ENCODE measurements at places on chromosomes 3 and 15. TPM values are rescaled to one million over a fixed set of nuclear protein-coding genes. Genes with fewer than 3 reads are reported as not detected.

The GRIP2 gene
- 0.01 TPM for polyA plus RNA-seq

- H3K4me3 ChIP-seq = no peak overlapping the region
- peaks cover 3% of the 10 kb centered on the region for H3K36me3 ChIP-seq
- DNase-seq = no peak
- H3K27me3 ChIP-seq = no peaks in the 10 kb centered on the region
Observed at GRCh38 chr15:74680456-74680855, 15.4 kb downstream of the EDC3 start.

- H3K27me3 ChIP-seq = no peaks in the 10 kb centered on the region
- no peaks in the 10 kb centered on the region for H3K4me1 ChIP-seq
- no peak overlapping the region for H3K27ac ChIP-seq
- DNase-seq = no peak
- no peak overlapping the region for H3K4me3 ChIP-seq
Observed at GRCh38 chr3:123779655-123780231, 104.4 kb downstream of the MYLK start.

- H3K4me3 ChIP-seq = no peak overlapping the region
- no peaks in the 10 kb centered on the region for H3K4me1 ChIP-seq
- no peak overlapping the region for H3K27ac ChIP-seq
- H3K36me3 ChIP-seq = no peaks in the 10 kb centered on the region
- DNase-seq = no peak
- no peaks in the 10 kb centered on the region for H3K27me3 ChIP-seq
Observed at GRCh38 chr3:173045770-173046382, 95.2 kb downstream of the SPATA16 start.

DNA sequence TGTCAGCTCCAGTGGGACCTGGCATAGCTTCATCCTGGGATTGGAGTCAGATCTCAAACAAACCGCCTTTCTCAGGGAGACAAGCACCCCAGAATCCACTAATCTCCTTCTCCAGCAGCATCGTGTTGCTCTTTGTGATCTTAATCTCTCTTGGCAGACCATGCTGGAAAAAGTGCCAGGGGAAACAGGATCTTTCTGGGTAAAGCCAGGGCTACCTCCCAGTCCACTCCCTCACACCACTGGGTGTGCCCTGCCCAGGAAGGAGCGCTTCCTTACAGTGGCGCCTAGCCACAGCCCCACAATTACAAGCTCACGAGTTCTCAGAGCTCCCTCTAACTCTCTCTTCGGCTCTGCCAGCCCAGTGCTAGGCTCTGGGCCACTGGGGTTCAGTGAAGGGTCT lies 32.2 kb downstream of the RPLP1 start:
- no peak overlapping the region for H3K27ac ChIP-seq
- no peaks in the 10 kb centered on the region for H3K36me3 ChIP-seq
- H3K4me3 ChIP-seq = no peak overlapping the region
- no peaks in the 10 kb centered on the region for H3K4me1 ChIP-seq
- H3K27me3 ChIP-seq = peaks cover 10% of the 10 kb centered on the region

- DNase-seq = no peak
- H3K27me3 ChIP-seq = no peaks in the 10 kb centered on the region
- no peak overlapping the region for H3K4me3 ChIP-seq
- H3K4me1 ChIP-seq = no peaks in the 10 kb centered on the region
- no peak overlapping the region for H3K27ac ChIP-seq
Observed at GRCh38 chr3:119331661-119332060, 37.5 kb downstream of the ARHGAP31 start.

- no peaks in the 10 kb centered on the region for H3K36me3 ChIP-seq
- H3K27me3 ChIP-seq = no peaks in the 10 kb centered on the region
Observed at GRCh38 chr3:145952536-145952935, 208.4 kb downstream of the PLOD2 start.

GRCh38 chr15:71739355-71739754 lies 71.0 kb upstream of the NR2E3 start:
- no peak overlapping the region for H3K4me3 ChIP-seq
- DNase-seq = no peak
- H3K27ac ChIP-seq = no peak overlapping the region
- H3K36me3 ChIP-seq = peaks cover 11% of the 10 kb centered on the region

The NMB gene
- polyA plus RNA-seq = 4.1 TPM

DNA sequence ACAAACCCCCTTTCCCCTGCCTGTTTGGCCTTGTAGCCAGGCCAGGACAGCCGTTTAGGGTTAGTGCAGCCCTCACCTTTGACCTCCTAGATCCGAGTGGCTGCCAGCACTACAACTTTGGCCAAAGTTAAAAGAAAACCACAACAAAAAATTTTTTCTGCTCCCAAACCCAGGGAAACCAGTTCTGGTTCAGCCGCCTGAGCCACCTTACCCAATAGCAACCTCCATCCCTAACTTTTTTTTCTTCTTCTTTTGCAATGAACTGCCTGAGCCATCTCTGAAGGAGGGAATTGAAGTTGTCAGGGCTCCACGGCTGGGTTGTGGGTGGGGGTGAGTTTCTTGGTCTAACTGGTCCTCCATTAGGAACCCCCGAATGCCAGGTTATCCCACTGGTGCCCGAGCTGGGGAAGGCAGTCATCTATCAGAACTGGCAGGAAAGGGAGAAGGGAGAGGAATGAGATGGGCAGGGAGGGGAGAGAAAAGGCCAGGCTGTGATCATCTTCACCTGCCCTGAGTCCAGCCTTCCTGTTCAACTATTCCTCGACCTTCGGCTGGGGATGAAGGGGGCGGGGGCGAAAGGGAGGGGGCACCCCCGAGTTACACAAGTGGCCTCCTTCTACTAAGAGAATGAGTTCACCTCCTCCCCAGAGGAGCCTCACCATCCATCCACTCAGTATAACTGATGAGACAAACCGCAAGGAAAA lies 6.2 kb upstream of the NR2F2 start:
- H3K4me1 ChIP-seq = peaks cover 28% of the 10 kb centered on the region
- no peaks in the 10 kb centered on the region for H3K36me3 ChIP-seq

The CCK gene
- 8.2 TPM for polyA plus RNA-seq

The PLA2G4D gene
- polyA plus RNA-seq = 0.45 TPM

DNA sequence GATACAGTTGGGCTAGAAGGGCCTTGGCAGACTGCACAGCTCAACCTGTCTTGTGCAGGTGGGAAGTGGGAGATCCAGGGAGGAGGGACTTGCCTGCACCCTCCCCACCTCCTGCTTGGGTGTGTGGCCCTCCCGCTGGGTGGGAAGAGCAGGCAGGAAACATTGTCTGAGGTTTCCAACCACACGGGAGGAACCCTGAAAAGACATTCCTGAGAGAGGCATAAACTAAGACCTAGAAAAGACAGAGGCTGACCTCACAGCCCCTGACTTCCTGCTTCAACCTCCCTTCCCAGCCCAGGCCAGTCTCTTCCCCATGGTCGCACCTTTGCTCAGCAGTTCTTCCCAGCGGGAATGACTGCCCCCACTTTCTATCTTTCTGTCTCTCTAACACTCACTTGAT lies 46.3 kb upstream of the INSYN1 start:
- no peak overlapping the region for H3K27ac ChIP-seq
- peaks cover 27% of the 10 kb centered on the region for H3K4me1 ChIP-seq
- H3K27me3 ChIP-seq = no peaks in the 10 kb centered on the region
- no peak overlapping the region for H3K4me3 ChIP-seq
- H3K36me3 ChIP-seq = no peaks in the 10 kb centered on the region
- no peak for DNase-seq

DNA sequence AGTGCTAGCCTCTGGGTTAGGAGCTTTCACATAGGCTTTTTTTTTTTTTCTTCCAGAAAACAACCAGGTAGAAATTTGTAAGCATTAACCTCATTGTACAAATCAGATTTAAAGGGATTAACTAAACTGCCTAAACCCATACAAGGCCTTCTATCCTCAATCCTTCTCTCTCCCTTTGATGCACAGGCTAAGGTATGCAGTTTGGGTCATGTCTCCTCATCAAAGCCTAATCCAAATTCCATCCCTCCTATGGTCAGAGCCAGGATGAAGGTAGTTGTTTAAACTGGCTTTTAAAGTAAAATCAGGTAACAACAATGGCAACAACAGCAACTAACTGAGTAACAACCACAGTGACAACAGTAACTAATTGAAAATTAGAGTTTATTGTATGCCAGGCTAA lies 115.6 kb upstream of the SOX2 start:
- H3K36me3 ChIP-seq = no peaks in the 10 kb centered on the region
- H3K27ac ChIP-seq = no peak overlapping the region
- no peaks in the 10 kb centered on the region for H3K27me3 ChIP-seq
- no peak overlapping the region for H3K4me3 ChIP-seq
- H3K4me1 ChIP-seq = no peaks in the 10 kb centered on the region

DNA sequence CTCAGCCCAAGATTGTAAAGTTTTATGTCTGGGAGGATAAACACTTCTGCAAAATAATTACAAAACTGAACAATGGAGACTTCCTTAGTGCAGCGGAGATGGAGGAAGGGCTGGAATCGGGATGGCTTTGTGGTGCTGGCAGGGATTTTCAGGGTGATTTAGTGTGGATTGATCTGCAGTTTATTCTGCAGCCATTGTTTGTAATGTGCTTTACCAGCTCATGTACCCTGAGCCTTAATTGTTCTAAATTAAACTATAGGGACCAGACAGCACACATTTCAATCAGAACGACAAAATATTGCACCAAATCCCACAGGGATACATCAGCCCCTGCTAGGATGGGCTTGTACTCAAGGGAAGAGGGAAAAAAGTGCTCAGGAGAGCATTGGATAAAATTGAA lies 103.2 kb upstream of the ONECUT1 start:
- no peaks in the 10 kb centered on the region for H3K36me3 ChIP-seq
- no peak overlapping the region for H3K4me3 ChIP-seq
- no peak overlapping the region for H3K27ac ChIP-seq
- DNase-seq = no peak

GRCh38 chr3:195693428-195694216 lies 27.2 kb upstream of the MUC20 start:
- no peak overlapping the region for H3K27ac ChIP-seq
- H3K4me3 ChIP-seq = no peak overlapping the region
- DNase-seq = no peak
- peaks cover 29% of the 10 kb centered on the region for H3K36me3 ChIP-seq

- H3K4me1 ChIP-seq = no peaks in the 10 kb centered on the region
- H3K4me3 ChIP-seq = no peak overlapping the region
- H3K36me3 ChIP-seq = no peaks in the 10 kb centered on the region
- DNase-seq = no peak
- no peaks in the 10 kb centered on the region for H3K27me3 ChIP-seq
- H3K27ac ChIP-seq = no peak overlapping the region
Observed at GRCh38 chr3:138845181-138845601, 10.5 kb upstream of the PIK3CB start.

GRCh38 chr3:12483410-12483809 lies 870 bp upstream of the TSEN2 start:
- no peaks in the 10 kb centered on the region for H3K27me3 ChIP-seq
- H3K36me3 ChIP-seq = peaks cover 3% of the 10 kb centered on the region
- H3K27ac ChIP-seq = no peak overlapping the region
- H3K4me1 ChIP-seq = peaks cover 14% of the 10 kb centered on the region
- no peak for DNase-seq

The ST8SIA2 gene
- polyA plus RNA-seq = 0.63 TPM

DNA sequence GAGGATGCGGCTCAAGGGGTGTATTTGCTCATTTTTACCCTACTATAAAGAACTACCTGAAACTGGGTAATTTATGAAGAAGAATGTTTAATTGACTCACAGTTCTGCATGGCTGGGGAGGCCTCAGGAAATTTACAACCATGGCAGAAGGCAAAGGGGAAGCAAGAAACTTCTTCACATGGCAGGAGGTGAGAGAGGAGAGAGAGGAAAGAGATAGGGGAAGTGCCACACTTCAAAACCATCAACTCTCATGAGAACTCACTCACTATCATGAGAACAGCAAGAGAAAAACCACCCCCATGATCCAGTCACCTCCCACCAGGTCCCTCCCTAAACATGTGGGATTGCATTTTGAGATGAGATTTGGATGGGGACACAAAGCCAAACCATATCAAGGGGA lies 192.7 kb downstream of the DIPK2A start:
- H3K27ac ChIP-seq = no peak overlapping the region
- H3K4me3 ChIP-seq = no peak overlapping the region
- H3K36me3 ChIP-seq = no peaks in the 10 kb centered on the region
- no peaks in the 10 kb centered on the region for H3K27me3 ChIP-seq
- no peak for DNase-seq
- no peaks in the 10 kb centered on the region for H3K4me1 ChIP-seq

The SETMAR gene
- 11.8 TPM for polyA plus RNA-seq

- no peak overlapping the region for H3K27ac ChIP-seq
- peaks cover 71% of the 10 kb centered on the region for H3K4me1 ChIP-seq
- no peak for DNase-seq
- peaks cover 42% of the 10 kb centered on the region for H3K36me3 ChIP-seq
- no peaks in the 10 kb centered on the region for H3K27me3 ChIP-seq
- no peak overlapping the region for H3K4me3 ChIP-seq
Observed at GRCh38 chr15:51866751-51867150, 37.3 kb downstream of the TMOD3 start.

The MOBP gene
- not detected for polyA plus RNA-seq

The ZDHHC23 gene
- 1.4 TPM for polyA plus RNA-seq

The IFT80 gene
- polyA plus RNA-seq = 12.3 TPM

DNA sequence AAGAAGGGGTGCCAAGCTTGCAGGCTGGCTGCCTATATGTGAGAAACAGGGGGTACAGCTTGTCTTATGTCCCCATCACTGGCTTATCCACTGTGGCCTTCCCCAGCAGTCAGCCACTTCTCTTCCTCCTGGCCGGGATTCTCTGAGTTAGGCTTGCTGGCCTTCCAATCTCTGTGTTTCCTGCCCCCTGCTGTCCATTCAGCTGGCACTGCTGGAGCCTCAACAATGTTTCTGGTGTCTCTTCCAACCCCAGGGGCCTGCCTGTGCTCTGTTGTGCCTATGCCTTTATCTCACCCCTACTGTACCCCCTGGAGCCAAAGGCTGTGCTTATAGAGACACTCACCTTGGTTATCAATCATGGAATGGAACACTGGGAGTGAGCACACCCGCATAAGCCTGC lies 36.5 kb downstream of the ANAPC13 start:
- H3K4me3 ChIP-seq = no peak overlapping the region
- H3K27me3 ChIP-seq = no peaks in the 10 kb centered on the region
- H3K27ac ChIP-seq = no peak overlapping the region
- H3K36me3 ChIP-seq = no peaks in the 10 kb centered on the region
- no peak for DNase-seq

DNA sequence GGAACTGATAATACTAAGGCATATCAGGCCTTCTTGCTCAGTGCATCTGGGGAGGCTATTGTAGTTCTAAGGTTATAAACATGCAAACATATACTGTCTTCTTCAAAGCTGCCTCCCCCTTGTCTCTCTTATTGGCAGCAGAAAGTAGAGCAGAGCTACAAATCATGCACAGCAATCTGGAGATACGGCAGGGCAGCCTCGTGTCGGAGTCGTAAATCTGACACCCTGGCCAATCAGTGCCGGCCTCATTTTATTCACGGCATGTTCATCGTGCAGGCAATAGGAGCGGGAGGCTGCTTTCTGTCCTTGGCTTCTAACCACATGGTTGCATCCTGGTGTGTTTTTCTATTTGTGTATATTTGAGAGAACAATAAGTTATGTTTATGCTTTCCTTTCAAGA lies 300.2 kb upstream of the CNTN6 start:
- no peak overlapping the region for H3K27ac ChIP-seq
- H3K4me3 ChIP-seq = no peak overlapping the region
- H3K27me3 ChIP-seq = no peaks in the 10 kb centered on the region
- no peaks in the 10 kb centered on the region for H3K36me3 ChIP-seq
- no peaks in the 10 kb centered on the region for H3K4me1 ChIP-seq

The TADA3 gene
- polyA plus RNA-seq = 29.6 TPM

- peak overlapping the region; percentile 72 for H3K27ac ChIP-seq
- H3K4me3 ChIP-seq = no peak overlapping the region
- peaks cover 58% of the 10 kb centered on the region for H3K4me1 ChIP-seq
- no peaks in the 10 kb centered on the region for H3K27me3 ChIP-seq
- no peak for DNase-seq
- no peaks in the 10 kb centered on the region for H3K36me3 ChIP-seq
Observed at GRCh38 chr15:63522225-63522578, 17.8 kb downstream of the USP3 start.
